Hepatocyte (in vitro differentiated cells): ENCODE measurements at places on chromosomes 6 and 20. TPM values are rescaled to one million over a fixed set of nuclear protein-coding genes. Genes with fewer than 3 reads are reported as not detected.

Gene DEFB124
- not detected in 2 replicates for total RNA-seq

Gene SNX21
- 19.3 and 30.0 TPM in 2 replicates for total RNA-seq

Gene OPN5
- not detected in 2 replicates for total RNA-seq

GRCh38 chr6:143528164-143528811 is 16.8 kb upstream of the FUCA2 start:
- H3K4me3 ChIP-seq, result no peak overlapping the region
- H3K27me3 ChIP-seq, result no peaks in the 10 kb centered on the region
- no peaks in the 10 kb centered on the region for H3K36me3 ChIP-seq
- peaks cover 4% of the 10 kb centered on the region for H3K4me1 ChIP-seq

DNA sequence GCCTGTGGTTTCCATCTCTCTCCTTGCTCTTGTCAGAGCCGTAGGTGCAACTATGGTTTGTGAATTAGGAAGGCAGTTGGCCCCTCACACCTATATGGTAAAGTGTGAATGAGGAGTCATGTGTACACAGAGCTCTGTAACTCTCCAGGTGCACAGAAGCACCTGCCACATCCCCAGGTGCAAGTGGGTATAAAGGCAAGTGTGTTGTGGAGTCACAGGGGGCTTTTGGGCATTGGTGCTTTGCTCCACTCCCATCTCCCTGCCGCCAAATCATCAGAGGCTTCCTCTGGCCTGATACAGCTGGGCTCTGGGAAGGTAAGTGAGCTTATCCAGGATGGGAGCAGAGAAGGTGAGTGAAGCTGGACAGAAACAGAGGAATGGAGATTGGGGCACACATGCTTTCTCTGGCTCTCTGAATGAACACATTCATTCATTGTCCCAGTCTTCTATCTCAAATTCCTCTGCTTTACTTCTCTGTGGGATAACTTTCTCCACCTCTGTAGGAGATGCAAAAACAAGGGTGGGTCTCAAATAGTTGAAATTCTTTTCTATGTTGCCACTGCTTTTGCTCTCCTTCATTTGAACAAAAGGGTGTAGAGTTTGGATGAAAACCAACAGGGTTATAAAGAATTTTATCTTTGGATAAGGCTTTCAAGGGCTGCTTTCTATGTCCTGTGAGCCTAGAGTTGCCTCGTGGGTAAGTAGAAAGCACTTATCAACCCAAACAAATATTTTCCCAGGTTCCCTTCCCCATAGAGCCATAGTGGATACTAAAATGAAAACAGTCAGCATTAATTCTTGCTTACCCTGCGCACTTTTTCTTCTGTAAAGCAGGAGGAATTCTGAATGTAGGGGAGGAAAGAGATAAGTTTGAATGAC is 45.0 kb upstream of the RIPOR2 start:
- H3K27ac ChIP-seq, result peak overlapping the region; percentile 60
- no peaks in the 10 kb centered on the region for H3K27me3 ChIP-seq
- no peak overlapping the region for H3K4me3 ChIP-seq
- peaks cover 11% of the 10 kb centered on the region for H3K4me1 ChIP-seq

Gene MEP1A
- total RNA-seq, result 93.4 and 94.2 TPM in 2 replicates

- H3K27me3 ChIP-seq, result no peaks in the 10 kb centered on the region
- H3K4me3 ChIP-seq, result no peak overlapping the region
- no peak for DNase-seq
Observed at GRCh38 chr6:161743509-161744178, 469.8 kb upstream of the AGPAT4 start.

Gene IRF4
- total RNA-seq, result 0.23 and 0.44 TPM in 2 replicates

DNA sequence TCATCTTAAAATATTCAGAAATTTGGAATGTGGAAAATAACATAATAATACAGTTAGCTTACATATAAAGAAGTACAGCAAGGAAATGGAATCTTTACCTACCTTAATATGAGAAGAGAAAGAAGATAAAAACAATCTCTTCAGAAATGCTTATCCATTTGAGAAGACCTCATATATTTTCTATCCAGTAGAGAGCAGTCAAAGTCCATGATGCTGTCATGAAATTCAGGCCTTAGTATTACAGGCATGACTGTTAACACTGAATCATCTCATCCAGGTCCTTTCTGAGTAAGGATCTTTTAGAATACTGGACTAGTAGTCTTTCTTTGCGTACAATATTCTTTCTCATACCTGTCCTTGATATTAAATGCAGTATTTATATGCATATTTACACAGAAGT is 713.4 kb downstream of the CD109 start:
- no peaks in the 10 kb centered on the region for H3K4me1 ChIP-seq
- H3K4me3 ChIP-seq, result no peak overlapping the region
- no peak overlapping the region for H3K27ac ChIP-seq
- DNase-seq, result peak; percentile 57
- H3K36me3 ChIP-seq, result no peaks in the 10 kb centered on the region

Gene ZNF334
- total RNA-seq, result 9.2 and 12.6 TPM in 2 replicates

GRCh38 chr6:117506180-117506835 is 23.8 kb downstream of the DCBLD1 start:
- H3K27ac ChIP-seq, result no peak overlapping the region
- H3K4me1 ChIP-seq, result peaks cover 12% of the 10 kb centered on the region
- DNase-seq, result no peak
- H3K36me3 ChIP-seq, result no peaks in the 10 kb centered on the region

DNA sequence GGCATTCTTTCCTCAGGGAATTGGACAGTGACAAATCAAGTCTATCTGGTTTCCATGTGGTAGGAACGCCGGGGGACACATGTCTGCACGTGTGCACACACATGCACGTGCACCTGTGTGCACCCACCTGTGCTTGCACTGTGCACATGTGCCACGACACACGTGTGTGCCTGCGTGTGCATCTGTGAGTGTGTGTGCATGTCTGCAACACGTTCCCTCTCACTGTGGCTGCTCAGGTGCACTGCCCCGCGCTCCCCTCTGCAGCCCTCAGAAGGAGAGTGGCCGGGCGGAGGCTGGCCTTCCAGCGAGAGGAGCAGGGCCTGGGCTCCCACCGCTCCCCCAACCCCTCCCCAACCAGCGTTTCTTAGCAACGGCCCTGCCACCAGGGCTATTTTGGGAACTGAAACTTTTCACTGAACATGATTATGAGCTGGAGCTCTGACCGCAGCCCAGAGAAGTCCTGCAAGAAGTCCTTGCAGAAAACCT is 147.8 kb downstream of the PHACTR3 start:
- H3K36me3 ChIP-seq, result no peaks in the 10 kb centered on the region
- no peak overlapping the region for H3K4me3 ChIP-seq
- H3K27ac ChIP-seq, result no peak overlapping the region
- DNase-seq, result no peak

GRCh38 chr6:145036236-145036635 is 699.1 kb downstream of the EPM2A start:
- no peaks in the 10 kb centered on the region for H3K36me3 ChIP-seq
- no peak overlapping the region for H3K4me3 ChIP-seq
- no peaks in the 10 kb centered on the region for H3K4me1 ChIP-seq
- no peaks in the 10 kb centered on the region for H3K27me3 ChIP-seq

DNA sequence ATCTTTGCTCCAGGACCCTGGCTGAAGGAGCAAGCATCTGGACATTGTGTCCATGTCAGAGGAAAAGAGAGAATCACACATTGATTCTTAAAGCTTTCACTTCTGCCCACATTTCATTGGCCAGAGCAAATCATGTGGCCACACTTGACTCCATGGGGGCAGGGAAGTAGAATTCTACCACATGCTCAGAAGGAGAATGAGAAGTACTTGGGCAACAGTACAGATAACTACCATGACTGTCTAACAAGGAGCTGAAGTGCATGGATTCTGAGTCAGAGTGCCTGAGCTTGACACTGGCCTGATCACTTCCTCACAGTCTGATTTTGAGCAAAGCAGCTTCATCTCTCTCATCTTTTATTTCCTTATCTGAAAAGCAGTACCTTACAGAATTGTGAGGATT is 38.6 kb downstream of the GHRH start:
- H3K27me3 ChIP-seq, result no peaks in the 10 kb centered on the region
- no peak overlapping the region for H3K4me3 ChIP-seq
- no peaks in the 10 kb centered on the region for H3K36me3 ChIP-seq

DNA sequence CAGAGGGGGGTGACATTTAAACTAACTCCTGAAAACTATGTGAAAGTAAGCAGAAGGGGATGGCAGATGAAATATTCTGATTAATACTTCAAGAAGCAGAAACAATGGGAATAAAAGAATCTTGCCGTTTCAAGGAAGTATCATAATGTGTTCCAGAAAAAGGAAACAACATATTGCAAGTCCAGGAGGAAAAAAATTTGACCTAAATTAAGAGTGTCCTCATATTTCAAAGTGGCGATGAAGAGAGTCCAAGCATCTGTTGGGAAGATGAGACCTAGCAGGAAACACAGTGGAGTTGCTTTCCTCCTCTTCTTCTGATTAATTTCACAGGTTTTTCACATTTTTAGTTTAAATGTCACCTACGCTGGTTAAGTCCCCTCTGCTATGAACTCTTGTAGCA is 45.6 kb upstream of the TNFAIP3 start:
- no peaks in the 10 kb centered on the region for H3K36me3 ChIP-seq
- H3K27ac ChIP-seq, result no peak overlapping the region
- H3K27me3 ChIP-seq, result no peaks in the 10 kb centered on the region
- no peak for DNase-seq

GRCh38 chr6:36803482-36803881 is 35.8 kb downstream of the CPNE5 start:
- peaks cover 3% of the 10 kb centered on the region for H3K4me1 ChIP-seq
- no peaks in the 10 kb centered on the region for H3K36me3 ChIP-seq
- no peaks in the 10 kb centered on the region for H3K27me3 ChIP-seq
- no peak overlapping the region for H3K27ac ChIP-seq
- DNase-seq, result no peak

DNA sequence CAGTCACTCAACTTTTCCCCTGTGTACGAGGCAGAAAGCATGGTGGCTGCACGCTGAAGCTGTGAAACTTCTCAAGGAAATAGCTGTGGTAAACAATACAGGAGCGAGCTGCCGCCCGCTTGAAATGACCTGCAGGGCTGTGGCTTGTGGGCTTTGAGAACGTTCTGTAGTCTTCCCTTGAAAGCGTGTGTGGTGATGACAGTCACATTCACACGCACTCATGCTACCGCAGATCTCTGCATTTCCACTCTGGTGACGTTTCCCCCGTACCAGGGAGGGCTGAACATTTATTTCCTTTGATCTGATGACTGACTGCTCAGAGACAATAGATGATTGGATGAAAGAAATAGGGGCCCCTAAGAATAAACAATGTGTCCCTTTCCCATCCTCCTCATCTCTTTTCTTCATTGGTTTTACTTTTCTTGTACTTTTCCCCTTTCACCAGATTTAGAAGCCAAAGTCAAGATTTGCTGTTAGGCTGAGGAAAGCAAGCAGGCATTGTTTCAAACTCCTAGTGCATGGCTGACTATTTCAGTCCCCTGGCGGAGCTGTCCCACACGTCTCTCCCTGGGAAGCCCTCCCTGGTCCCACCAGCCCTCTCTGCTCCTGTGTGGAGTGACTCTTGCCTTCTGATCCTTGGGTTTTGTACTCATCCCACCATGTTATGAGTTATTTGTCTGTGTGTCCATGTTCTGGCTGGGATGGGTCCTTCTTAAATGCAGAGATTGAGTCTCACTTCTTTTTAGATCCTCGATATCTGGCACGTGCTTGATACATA is 3.9 kb downstream of the SYTL3 start:
- no peak for DNase-seq
- no peaks in the 10 kb centered on the region for H3K27me3 ChIP-seq
- no peak overlapping the region for H3K4me3 ChIP-seq
- no peaks in the 10 kb centered on the region for H3K36me3 ChIP-seq
- H3K27ac ChIP-seq, result peak overlapping the region; percentile 61
